ENCODE measurements at places on chromosomes 16 and 17.

- no peak for DNase-seq
These were observed 38.1 kb downstream of the C17orf75 start for GRCh38 chr17:32303781-32304288.

DNA sequence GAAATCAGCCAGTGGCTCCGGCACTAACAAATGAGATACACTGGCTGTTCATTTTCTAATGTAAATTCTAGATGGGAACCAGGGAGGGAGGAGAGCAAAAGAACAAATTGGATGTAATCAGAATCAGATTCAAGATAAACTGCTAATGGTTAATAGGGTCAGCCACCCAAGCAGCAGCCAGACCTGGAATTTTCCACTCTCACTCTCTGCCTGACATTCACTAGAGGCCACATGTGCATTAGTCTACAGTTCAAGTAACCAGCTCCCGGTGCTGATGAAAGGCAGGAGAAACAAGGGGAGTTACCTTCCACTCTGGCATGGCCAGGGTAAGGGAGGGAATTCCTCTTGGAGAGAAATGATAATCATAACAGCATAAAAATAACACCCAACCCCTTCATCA, 597.7 kb downstream of the TOX3 start:
- DNase-seq, result no peak

DNA sequence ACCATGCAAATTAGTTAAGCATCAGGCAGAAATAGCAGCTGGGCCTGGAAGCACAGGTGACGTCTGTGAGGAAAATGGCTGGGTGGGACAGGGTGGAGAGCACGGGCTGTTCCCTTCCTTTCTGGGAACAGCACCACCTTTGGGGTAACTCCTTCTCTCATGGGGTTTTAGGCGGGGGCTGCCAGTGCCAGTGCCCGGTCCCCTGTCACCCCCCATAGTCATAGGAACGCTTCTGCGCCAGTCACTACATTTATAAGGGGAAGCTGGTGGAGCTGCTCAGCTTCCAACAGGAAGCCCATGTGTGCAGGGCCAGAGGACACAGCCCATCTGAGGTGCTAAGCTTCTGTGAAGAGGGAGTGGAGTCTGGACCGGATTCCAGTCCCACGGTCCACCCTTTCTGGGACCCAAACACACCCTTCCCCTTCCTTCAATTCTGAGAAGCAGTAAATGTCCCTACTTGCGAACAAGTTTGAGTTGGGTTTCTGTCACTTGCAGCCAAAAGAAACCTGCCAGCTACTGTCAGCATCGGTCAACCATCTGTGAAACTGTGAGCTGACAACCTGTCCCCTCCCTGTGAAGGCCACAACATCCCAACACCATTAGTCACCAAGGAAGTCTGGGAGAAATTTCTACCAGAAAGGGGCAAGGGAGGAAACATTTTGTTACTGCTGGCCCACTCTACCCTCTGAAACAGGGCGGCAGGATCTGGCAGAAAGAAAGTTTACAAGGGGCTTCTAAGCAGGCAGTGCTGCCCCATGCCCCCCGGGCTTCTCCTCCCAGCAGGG, 86.0 kb upstream of the AMZ2 start:
- DNase-seq, result no peak

DNA sequence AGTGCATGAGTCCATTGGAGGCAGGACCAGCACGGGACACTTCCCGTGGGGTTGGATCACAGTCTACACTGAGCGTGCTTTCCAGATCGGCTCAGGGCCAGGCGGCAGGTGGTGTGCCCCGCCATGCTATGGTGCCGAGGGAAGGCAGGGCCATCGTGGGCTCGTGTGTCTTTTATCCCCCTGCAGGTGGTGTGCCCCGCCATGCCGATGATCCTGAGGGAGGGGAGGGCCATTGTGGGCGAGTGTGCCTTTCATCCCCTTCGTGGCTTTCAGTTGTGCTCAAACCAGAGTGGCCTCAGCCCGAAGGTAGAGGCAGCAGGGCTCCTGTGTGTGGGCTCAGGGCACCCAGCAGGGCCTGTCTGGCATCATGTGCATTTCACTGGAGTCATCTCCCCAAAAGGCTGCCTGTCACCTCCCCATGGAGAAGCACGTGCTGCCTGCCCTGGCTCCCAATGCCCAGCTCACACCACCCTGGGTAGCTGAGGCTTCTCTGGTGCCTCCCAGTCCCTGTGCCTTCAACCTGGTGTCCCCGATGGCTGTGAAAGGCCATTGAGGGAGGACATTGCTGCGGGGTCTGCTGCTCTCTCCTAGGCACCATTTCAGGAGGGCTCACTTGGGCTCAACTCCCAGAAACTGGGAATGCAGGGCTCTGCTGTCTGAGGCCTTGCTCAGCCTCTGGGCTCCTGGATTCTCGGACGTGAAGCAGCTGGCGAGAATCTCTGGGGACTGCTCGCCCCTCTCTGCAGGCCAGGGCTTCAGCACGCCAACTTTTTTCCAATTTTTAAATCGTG, 207.6 kb downstream of the NPIPB11 start:
- DNase-seq, result no peak

- DNase-seq, result no peak
These were observed 132.6 kb downstream of the PARN start for GRCh38 chr16:14497245-14498082.

DNA sequence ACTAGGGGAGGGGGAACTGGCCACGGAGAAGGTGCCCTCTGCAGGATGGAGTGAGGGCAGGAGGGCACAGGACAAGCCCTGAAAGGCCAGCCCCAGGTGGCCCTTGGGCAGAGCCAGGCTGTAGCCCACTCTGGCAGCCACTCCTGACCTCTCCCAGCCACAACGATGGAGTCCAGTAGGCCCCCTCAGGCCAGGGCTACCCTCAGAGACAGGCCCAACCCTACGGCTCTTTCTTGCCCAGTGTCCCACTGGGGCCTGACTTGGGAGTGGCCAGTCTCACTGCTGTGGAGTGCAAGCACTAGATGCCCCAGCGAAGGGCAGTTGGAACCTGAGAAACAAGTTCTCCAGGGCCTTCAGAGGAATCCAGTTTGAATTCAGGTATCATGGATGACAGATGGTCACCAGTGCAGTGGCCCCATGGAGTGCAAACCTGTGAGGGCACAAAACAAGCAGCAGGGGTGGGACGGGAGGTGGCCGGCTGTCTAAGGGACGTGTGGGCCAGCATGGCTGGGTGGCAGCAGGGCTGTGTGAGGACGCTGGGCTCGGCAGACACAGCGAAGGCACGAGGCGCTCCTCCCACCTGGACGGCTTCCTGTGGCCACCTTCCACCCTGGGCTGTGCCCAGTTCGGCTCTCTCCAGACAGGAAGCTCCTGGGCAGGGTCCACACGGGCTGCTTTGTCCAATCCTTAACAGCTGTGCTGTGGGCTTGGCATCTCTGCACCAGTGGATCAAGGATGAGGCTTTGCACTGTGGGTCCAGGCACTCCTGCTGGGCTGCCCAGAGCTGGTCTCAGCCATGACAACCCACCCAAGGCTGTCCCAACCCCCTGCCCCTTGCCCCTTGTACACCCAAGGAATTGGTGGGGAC, 72.1 kb downstream of the AMFR start:
- DNase-seq, result no peak

DNA sequence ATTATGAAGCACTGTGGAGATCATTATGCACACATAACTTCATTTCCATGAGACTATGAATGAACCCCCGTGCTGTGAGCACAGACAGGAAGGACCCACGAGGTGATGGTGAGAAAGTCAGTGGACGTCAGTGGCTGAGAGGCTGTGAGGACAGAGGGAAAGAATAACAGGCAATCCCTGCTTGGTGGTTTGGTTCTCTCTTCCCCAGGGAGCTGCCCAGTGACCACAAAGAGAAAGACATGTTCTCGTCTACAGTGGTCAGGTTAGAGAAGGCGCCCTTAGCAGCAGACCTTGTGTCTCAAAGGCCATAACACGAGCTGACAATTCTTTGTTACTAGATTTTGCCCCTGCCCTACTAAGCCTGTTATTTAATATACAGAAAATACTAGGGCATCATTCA, 609.2 kb downstream of the TOX3 start:
- DNase-seq, result no peak

DNA sequence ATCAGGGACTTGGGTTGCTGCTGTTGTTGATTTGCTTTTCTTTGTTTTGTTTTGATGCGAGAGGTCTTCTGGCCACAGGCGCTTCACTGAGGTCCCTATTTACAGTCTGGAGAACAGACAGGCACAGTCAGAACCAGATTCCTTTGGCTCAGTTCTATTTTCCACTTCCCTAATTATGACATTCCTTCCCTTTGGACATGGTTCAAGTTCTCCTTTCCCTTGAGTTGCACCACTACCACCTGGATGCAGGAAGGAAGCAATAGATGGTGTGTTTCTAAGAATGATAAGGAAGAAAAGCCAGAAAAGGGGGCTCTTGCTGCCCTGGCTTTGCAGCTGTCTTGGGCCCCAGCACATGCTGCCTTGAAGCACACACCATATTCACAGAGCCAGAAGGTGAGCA, 160.6 kb downstream of the MAF start:
- no peak for DNase-seq

GRCh38 chr17:79377230-79377786, 233.5 kb downstream of the RBFOX3 start:
- no peak for DNase-seq

DNA sequence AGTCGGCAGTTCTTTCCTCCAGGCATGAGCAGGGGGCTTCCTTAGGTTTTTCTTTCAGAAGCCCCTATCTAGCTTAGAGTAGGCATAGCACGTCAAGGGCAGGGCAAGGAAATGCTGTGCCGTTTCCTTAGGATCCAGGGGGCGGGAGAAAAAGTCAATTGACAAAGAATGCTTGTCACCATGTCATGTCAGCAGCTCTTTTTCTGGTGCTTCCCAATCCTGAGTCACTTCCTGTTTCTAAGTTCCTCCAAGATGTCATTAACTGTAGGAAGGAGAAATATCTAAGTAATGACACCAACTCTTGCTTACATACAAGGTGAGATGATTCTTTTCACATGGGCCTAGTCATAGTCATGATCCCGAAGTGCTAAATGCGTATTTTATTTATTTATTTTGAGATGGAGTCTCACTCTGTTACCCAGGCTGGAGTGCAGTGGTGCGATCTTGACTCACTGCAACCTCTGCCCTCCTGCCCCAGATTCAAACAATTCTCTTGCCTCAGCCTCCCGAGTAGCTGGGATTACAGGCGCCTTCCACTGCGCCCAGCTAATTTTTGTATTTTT, 35.2 kb downstream of the GJC1 start:
- DNase-seq, result no peak

GRCh38 chr16:11356573-11357331, 11.5 kb downstream of the RMI2 start:
- DNase-seq, result no peak

GRCh38 chr16:1378804-1379303, 27.1 kb downstream of the GNPTG start:
- DNase-seq, result peak; percentile 56

DNA sequence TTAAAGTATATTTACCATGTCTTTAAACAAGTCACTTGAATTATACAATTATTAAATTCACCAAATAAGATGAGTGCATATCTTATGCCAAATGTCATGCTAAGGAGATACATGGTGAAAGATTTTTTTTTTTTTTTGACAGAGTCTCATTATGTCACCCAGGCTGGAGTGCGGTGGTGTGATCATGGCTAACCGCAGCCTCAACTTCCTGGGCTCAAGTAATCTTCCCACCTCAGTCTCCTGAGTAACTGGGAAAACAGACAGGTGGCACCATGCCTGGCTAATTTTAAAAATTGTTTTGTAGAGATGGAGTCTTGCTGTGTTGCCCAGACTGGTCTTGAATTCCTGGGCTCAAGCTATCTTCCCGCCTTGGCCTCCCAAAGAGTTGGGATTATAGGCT, 149.0 kb upstream of the GOT2 start:
- no peak for DNase-seq

DNA sequence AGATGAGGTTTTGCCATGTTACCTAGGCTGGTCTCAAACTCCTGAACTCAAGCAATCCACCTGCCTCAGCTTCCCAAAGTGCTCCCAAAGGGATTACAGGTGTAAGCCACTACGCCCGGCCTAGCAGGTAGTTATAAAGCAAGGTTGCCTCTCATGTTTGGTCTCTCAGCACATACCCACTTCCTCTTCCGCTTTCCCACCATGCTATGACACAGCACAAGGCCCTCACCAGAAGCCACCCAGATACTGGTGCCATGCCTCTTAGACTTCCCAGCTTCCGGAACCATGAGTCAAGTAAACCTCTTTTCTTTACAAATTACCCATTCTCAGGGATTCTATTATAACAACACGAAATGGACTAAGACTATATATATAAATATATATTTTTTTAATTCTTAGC, 143.6 kb downstream of the COPRS start:
- no peak for DNase-seq

DNA sequence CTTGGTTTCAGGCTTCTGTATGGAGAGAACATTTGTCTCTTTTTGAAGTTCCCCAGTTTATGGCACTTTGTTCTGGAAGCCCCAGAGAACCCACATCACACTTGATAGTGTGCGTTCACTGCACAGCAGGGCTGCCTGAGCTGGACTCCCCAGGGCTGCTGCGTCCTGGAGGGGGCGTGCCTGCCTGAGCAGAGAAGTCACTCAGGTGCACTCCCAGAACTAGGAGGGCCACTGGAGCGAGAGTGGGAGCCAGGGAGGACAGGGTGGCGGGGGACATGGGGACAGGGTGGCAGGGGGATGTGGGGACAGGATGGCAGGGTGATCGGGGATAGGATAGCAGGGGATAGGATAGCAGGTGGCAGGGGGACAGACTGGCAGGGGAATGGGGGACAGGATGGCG, 43.9 kb upstream of the ZNF469 start:
- no peak for DNase-seq

- no peak for DNase-seq
These were observed 84.2 kb upstream of the LGALS9 start for GRCh38 chr17:27546624-27547300.

DNA sequence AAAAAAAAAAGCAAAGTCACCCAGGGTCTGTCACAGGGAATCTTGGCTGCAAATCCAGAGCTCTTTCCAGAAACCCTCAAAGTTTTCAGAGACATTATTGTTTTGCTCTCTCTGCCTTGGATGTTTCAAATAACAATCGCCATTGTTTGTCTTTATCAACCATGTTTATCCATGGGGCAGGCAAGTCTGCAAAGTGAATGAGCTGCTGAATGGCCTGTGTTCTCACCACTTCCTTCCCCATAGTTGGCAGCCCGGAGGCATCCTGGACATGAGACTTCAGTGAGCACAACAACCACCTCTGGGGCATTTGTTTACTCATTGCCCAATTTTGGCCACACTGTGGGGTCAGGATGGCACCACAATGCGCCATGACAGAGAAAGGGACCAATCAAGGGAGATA, 53.1 kb upstream of the USP7 start:
- DNase-seq, result no peak

- no peak for DNase-seq
These were observed at the start of gene WNT3 for GRCh38 chr17:46818316-46818928. WNT3 (minus strand) TSS chr17:46818692; CDS start chr17:46818597, 95 bp downstream.

- DNase-seq, result peak; percentile 76
These were observed 35.1 kb downstream of the IGF2BP1 start for GRCh38 chr17:49031965-49032928.

All from hindlimb muscle (tissue), 1 donor.